ENCODE measurements at places on chromosomes 2 and 18.

DNA sequence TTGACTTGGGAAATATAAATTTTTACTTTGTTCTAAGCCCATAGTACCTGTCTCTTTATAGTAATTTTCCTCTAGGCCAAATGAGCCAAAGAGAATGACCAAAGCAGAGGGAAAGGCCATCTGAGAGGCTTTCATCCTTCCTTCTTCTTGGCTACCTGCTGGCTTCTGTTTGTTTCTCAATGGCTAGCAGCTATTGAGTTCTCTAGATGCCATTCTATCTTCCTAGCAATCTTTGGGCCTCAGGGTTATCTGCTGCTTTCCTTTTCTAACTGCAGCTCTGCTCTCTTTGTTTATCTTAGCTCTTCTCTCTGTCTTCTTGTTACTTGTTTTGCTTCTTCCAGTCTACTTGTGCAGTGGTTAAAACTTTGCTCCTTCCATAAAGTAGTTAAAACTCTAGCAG is 601.1 kb upstream of the NRXN1 start:
- no peak for DNase-seq

DNA sequence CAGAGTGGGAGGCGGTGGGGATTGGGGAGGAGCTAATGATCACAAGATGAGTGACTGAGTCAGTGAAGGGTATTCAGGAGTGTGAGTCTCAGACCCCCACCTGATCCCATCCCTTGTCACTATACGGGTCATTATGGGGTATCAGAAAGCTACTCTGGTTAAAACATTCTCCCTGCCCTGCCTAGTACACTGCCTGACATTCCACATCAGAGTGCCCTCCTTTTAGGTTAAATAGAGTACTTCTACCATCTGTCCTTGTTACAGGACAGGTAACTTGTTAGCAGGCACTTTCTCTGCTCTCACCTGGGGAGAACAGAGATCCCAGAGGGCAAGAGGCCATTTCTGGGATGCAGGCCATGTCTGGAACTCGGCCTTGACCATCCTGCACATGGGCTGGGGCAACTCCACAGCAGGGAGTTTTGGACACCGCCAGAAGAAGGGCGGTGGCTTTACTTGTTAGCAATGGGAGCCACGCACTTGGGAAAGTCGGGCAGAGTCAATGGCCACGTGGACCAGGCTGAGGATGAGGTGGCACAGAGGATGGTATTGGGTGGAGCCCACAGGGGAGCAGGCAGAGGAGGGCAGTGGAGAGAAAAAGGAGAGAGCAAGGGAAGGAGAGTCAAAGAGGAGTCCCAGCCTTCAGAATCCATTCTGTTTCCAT is 98.5 kb downstream of the CELF4 start:
- DNase-seq, result no peak

GRCh38 chr2:24972315-24972961 is 683 bp upstream of the DNAJC27 start:
- DNase-seq, result peak; percentile 65

DNA sequence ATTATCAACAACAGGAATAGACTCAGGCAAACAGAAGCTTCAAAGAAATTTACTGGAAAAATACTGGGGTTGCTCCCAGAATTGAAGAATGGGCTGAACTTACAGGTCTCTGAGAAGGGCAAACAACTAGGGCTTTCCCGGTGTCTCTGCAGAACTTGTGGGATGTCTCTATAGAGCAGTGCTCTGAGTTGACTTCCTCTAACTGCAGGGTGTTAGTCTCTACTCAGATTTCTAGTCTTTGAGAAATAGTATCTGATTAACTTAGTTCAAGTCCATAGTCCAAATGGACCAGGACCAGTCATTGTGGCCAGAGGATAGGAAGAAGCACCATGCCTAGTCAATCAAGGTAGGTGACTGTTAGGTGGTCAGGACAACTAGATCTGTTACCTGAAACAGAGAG is 45.8 kb downstream of the LIMS1 start:
- no peak for DNase-seq

DNA sequence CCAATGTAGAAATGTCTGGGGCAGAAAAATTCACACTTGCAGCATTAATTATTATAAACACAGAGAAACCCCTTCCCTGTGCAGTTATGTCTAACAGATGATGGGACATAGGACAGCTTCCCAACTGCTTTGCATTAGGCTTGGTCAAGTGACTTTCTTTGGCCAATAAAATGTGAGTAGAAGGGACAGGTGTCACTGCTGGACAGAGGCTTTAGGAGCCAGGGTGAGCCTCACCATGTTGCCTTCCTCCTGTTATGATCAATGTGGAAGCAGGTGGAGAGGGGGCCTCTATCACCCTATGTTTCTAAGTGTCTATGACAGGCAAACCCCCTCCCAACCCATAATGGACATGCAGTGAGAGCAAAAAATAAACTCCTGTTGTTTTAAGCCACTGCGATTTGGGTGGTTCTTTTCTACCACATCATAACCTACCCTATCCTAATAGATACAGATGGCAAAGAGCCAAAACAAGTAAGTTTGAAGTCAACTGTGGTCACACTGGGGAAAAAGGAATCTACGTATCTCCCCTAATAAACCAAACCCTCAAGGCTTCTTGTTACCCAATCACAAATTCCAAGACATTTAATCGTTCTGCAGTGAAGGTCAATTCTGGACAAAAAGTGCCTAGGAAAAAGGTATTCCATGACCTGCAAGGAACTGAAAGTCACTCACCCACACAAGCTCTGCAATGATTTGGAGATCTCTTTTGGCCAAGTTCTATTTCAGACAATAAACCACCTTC is 28.6 kb upstream of the POU3F3 start:
- no peak for DNase-seq

DNA sequence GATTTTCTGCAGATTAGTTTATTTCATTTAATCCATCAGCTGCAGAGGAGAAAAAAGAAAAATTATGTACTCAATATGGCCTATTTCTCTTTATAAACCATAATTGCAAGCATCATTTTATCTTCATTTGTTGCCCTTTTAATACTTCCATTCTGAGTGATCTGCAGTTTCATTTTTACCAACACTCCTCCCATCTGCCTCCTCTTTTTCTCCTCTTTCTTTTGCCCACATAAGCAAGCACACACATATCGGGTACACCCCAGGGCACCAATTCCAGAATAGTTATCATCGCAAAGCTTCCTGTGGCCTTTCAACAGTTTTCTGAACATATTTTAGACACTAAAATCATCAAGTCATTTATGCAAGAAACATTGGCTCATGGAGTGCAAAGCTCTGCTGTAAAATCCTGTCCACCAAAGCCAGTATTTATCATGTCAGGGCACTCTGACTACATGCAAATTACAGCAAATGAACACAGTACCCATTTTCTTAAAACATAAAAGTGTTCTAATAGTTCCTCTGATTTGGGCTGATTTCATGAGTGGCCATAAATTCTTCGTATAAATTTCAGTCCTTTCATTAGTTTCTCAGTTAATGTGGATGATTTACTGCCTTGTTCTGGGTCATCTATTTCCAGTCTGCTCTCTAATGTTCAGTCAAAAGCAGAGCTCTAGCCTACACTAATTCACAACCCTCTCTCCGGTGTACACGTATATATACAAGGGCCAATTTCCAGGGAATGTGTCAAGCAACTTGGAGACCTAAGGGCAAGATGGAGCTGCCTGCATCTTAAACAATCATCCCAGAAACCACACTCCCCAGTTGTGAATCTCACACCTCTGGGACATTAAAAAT is 281.3 kb downstream of the STK39 start:
- no peak for DNase-seq

GRCh38 chr18:44793194-44793593 is 112.5 kb downstream of the SETBP1 start:
- no peak for DNase-seq

- peak; percentile 65 for DNase-seq
Observed at GRCh38 chr2:66428986-66429612, 5.8 kb upstream of the MEIS1 start.

DNA sequence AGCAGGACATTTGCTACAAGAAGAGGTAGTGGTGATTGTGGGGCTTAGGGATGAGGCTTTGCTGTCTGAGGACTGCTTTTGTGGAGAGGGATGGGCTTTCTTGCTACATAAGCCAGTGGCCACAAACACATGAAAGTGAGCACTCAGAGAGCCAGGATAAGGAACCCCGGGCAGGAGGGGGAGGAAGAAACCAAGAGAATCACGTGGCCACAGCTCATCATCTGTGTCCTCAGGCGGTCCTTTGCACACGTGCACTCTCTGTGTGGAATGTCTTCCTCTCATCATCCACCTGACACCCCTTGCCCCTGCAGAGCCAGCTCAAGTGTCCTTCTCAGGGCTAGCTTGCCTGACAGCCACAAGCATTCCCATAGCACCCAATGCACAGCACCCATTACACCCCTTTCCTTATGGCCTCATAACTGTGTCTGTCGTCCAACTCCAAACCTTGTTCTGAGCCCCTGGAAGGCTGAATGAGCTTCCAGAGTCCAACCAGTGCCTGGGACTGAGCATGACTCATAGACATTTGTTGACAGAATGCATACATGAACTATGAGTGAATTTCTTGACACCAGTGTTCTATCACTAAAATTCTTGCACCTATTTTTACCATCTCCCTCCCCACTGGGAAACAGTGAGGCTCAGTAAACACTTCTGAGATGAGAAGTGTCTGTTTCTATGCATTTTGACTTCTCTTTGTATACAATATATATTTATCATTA is 398.3 kb downstream of the ALK start:
- peak; percentile 4 for DNase-seq

DNA sequence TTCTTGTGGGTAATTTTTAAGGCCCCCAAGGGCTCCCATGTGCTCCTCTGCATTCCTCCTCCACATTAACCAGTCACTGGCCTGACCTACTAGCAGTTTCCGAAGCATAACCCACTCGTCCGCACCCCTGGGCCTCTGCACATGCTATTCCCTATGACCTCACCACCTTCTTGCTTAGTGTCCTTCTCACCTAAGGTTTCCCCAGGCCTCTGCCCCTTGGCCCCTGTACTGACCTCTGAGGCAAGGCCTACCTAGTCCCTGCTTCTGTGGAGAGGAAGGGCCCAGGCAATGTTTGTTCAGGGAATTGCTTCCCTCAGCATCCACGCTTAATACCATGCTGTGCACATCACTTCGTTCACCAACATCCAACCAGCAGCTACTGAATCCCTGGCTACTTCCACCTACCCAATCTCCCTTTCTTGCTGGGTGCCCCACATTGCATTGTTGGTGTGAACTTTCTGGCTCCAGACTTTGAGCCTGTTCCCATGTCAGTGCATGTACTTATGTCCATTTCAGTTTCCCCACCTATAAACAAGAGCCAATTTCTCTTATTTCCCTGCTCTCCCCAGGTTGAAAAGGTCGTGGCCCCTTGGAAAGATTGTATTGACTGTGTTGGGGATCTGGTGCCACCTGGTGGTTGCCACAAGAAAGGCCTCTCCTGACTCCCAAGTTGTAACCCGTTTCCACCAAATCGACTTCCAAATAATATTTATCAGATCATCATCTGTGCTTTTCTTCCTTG is 19.2 kb upstream of the TMEM177 start:
- peak; percentile 59 for DNase-seq

DNA sequence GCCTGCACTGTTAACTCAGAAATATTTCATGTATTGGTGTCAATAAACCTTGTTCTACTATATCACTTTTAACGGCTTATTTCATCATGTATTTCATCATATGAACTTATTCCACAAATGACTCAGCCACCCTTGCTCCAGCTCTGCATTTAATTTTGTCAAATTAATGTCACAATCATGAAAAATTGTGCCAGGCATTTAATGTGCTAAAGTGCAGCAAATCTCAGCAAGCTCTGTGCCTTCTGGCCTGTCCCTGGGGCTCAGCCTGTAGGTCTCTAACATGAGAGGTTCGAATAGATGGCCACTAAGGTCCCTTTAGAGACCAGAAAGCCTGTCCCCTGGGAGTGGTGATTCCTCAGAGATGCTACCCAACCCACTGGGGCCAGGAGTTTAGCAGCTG is 28.6 kb downstream of the BOD1L2 start:
- peak; percentile 11 for DNase-seq

- DNase-seq, result peak; percentile 71
Observed at GRCh38 chr2:32355976-32356680, 695 bp upstream of the BIRC6 start.

DNA sequence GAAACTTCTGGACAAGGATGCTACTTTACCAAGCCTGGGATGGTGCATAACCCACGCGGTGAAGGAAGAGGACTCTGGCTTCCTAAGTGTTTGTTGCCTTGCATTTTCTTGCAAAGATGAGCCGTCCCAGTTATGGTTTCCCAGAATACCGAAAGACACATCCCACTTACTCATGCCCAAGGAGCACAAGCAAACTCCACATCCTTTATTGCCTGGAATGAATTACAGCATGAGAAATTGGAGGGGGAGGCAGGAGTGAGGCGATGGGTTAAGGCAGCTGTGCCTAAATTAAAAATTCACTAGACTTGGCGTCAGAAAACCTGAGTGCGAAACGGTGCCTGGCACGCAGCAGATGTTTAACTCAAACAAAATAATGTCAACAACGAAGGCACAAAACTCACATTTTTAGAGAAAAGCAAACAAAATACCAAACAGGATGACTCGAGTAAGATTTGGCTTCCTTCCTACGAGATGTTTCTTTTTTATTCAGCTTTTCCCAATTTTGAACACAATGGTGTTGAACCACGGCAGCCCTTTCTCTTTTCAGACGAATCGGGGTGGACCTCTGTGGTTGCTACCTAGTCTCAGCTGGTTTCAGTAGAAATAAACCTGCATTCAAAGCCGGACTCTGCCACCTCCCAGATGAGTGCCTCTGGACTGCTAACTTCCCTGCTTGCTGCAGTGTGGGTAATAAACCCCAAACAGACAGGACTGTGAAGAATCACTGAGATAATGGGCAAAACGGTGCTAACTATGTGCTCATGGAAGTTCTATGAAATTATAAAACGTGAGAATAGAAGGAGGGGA is 100.3 kb upstream of the NCK2 start:
- no peak for DNase-seq

DNA sequence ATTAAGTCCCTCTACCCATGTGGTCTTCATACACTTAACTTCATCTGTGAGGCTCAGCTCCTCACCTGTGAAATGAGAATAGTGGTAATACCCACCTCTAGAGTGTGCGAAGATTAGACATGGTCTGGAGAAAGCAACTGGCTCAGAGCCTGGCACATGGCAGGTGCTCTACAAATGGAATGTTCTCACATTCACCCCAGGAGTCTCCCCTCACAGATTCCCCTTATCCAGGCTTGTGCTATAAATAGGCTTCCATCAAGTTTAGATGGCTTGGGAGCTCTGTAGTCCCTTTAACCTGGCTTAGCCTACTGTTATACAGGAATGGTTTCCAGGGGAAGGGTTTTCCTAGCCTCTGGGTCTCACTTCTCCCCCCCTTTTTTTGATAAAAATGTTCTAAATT is 455.9 kb downstream of the RNF144A start:
- no peak for DNase-seq

Data from OCI-M1 (cell line).